Kasumi-1 (cell line): ENCODE measurements at places on chromosomes 2 and 18.

DNA sequence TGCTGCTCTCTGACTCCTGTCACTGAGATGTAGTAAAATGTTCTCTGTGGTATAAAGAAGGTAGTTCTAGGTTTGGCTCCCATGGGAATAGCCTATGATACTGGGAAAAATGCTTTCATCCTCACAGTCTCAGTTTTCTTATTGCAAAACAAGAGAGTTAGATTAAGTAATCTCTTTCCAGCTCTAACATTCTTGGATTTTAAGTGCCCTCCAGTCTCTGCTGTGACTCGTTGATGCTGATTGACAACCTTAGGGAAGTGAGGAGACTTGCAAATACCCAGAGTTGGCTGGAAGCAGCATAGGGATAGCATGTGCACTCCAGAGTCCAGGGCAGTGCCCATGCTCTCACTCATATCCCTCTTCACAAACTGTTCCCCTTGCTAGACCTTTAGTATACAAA lies 534.9 kb downstream of the SLC4A3 start:
- DNase-seq: no peak

- no peak for DNase-seq
Measured at GRCh38 chr2:225328192-225328591, 71.3 kb upstream of the NYAP2 start.

GRCh38 chr2:30282721-30283120 lies 51.4 kb downstream of the LBH start:
- no peak for DNase-seq

DNA sequence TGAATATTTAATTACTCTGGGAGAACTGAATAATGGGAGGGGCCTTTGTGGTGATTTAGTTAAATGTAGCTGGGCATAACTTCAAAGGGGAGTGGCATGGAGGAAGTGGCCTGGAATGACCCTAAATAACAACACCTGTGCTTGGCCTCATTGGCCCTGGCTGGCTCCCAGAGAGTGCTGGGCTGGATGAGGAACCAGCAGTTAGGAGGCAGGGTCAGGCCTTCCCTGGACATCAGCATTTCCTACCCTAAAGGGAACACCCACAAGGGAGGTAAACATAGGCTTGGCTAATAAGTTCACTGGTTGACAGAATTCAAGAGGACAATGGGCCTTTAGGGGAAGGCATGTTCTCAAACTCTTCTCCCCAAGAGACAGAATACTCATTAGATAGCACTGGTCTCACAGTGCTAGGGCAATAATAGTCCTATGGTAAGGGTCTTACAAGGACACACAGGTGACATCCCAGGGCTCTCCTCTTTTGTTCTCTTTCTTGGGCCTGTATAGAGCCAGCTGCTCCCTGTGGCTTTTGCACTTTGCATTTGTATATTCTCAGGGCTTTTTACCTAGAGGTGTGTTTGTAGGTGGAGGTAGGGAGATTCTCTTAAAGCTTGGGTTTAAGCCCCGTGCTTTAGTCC lies 106.8 kb downstream of the ZNF519 start:
- DNase-seq: no peak

DNA sequence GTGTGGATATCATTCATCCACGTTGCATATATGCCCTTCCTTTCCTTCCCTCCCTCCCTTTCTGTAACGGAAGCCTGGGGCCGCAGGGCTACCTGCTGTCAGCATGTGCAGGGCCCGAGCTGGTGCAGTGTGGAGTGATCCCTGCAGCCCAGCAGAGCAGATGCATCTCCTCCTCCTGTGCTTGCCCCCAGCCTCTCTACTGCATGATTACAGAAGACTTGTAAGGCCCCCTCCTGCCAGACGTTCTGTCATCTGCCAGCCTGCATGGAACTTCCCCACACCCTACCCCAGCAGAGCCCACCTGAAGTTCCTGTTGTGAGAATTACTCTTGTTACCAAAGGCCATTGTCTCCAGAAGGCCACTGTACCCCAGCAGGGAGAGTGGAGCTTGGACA lies 67.5 kb upstream of the FOSL2 start:
- DNase-seq: no peak

DNA sequence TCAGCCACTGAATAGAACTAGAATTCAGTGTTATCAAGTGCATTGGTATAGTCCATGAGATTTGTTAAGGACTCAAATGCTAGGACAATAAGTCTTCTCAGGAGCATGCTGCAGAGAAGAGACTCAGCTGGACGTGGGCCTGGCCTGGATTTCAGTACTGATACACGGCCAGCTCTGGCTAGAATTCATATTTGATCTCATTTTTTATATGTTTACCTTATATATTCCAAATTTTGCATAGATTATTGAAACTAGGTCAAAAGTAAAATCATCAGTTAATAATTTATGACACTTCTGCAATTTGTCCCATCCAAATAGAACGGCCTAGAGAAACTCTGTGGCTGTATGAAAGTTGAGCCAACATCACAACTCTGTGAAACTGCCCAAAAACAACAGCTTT lies 262.0 kb downstream of the DLGAP1 start:
- no peak for DNase-seq

DNA sequence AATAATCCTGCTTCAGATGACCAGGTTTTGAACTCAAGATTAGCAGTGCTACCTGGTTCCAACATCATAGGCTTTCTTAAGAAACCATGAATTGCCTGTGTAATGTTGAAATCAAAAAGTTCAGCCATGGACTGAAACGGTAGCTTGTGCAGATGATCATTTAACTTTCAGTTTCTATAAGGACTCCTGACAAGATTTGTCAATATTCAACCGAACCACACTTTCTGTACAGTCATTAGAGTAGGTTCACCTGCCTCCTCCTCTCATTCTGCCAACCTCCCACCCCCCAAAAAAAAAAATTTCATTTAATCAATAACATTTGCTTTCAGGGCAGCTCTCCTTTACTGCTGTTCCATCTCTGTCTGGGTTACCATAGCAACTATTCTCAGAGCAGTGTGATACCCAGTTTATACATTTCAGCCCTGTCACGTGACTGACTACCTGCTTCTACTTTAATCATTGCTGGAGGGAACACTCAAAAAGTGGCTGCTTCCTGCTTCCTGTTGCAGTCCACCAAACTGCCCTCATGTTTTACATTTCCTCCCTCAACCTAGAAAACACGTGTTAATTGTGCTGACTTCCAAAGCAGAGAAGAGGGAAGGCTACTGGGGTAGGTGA lies 275.5 kb downstream of the SS18 start:
- DNase-seq: no peak

- no peak for DNase-seq
Measured at GRCh38 chr2:199309411-199309810, 148.3 kb downstream of the SATB2 start.

DNA sequence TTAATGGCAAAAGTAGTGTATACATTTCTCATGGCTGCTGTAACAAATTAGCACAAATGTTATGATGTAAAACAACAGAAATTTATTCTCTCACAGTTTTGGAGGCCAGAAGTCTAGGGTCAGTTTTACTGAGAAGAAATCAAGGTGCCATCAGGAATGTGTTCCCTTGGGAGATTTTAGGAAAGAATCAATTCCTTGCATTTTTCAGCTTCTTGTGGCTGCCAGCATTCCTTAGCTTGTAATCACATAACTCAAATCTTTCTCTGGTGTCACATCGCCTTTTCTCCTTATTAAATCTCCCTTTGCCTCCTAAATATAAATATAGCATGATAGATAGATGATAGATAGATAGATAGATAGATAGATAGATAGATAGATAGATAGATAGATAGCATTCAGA lies 307.0 kb upstream of the REG3G start:
- DNase-seq: no peak

GRCh38 chr2:235769046-235769445 lies 275.2 kb downstream of the AGAP1 start:
- DNase-seq: no peak
